SJCRH30 (cell line): ENCODE measurements at places on chromosomes 2 and 18.

DNA sequence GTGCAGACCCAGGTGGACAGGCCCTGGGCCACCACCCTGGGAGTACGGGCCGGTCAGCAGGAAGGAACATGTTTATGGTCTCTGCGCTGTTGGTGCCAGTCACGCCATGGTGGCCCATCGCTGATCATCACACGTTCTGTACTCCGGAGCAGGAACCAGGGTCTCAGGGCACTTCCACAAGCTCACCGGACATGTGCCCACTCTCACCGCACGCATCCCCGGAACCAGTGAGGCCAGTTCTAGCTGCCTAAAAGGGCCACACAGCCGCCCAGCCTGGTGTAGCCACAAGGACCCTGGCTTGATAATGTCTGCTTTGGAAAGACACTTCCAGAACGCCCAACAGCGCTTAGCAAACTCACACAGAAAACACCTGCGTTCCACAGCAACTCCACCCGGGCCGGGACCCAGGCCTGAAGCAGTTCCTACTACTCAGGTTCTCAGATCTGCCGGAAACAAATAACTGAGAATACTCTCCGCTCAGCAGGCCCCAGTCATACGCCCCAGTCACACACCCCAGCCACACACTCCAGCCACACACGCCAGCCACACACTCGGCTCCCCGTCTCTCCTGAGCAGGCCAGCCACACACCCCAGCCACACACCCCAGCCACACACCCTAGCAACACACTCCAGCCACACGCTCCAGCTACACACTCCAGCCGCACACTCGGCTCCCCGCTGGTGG lies 123.3 kb downstream of the HDAC4 start:
- H3K27me3 ChIP-seq = no peaks in the 10 kb centered on the region
- H3K4me3 ChIP-seq = no peak overlapping the region
- H3K4me1 ChIP-seq = no peaks in the 10 kb centered on the region
- DNase-seq = no peak

GRCh38 chr18:49619801-49620200 lies 57.9 kb downstream of the LIPG start:
- H3K4me3 ChIP-seq = no peak overlapping the region
- no peak overlapping the region for H3K27ac ChIP-seq
- H3K36me3 ChIP-seq = no peaks in the 10 kb centered on the region
- peaks cover 47% of the 10 kb centered on the region for H3K4me1 ChIP-seq
- no peak for DNase-seq

GRCh38 chr2:34447097-34447496 lies 848.0 kb upstream of the FAM98A start:
- peaks cover 3% of the 10 kb centered on the region; the same call in 1 of the 2 replicates for H3K27me3 ChIP-seq
- no peak for DNase-seq
- H3K36me3 ChIP-seq = no peaks in the 10 kb centered on the region
- H3K27ac ChIP-seq = no peak overlapping the region
- no peak overlapping the region for H3K4me3 ChIP-seq
- H3K4me1 ChIP-seq = no peaks in the 10 kb centered on the region

GRCh38 chr2:151840216-151841046 lies 12.2 kb upstream of the ARL5A start:
- no peak overlapping the region for H3K4me3 ChIP-seq
- no peak for DNase-seq
- H3K4me1 ChIP-seq = peaks cover 16% of the 10 kb centered on the region
- no peak overlapping the region for H3K27ac ChIP-seq

- H3K27me3 ChIP-seq = no peaks in the 10 kb centered on the region
- H3K4me1 ChIP-seq = peaks cover 26% of the 10 kb centered on the region
- no peak for DNase-seq
- peaks cover 10% of the 10 kb centered on the region; the same call in 1 of the 2 replicates for H3K36me3 ChIP-seq
- H3K4me3 ChIP-seq = no peak overlapping the region
These were observed 116.1 kb downstream of the SPTBN1 start for GRCh38 chr2:54572262-54572635.

DNA sequence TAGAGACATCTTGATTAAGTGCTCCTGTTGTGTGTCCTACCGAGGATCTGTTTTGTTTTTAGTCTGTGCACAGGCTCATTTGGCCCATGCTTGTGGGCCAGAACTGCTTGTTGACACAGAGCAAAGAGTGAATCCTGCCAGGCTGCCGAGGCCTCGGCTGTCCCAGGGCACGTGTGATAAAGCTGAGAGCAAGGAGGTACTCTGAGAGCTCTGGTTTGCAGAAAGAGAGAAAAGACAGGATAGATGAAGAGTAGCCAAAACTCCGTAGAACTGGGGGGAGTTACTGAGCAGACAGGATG lies 175.1 kb downstream of the FAM210A start:
- no peak overlapping the region for H3K4me3 ChIP-seq
- no peaks in the 10 kb centered on the region for H3K36me3 ChIP-seq
- no peak for DNase-seq
- H3K27me3 ChIP-seq = no peaks in the 10 kb centered on the region
- H3K4me1 ChIP-seq = no peaks in the 10 kb centered on the region

GRCh38 chr2:28436525-28437051 lies 43.9 kb downstream of the FOSL2 start:
- H3K4me3 ChIP-seq = no peak overlapping the region
- no peaks in the 10 kb centered on the region for H3K36me3 ChIP-seq
- no peak overlapping the region for H3K27ac ChIP-seq
- no peaks in the 10 kb centered on the region for H3K27me3 ChIP-seq
- H3K4me1 ChIP-seq = peaks cover 16% of the 10 kb centered on the region
- no peak for DNase-seq

DNA sequence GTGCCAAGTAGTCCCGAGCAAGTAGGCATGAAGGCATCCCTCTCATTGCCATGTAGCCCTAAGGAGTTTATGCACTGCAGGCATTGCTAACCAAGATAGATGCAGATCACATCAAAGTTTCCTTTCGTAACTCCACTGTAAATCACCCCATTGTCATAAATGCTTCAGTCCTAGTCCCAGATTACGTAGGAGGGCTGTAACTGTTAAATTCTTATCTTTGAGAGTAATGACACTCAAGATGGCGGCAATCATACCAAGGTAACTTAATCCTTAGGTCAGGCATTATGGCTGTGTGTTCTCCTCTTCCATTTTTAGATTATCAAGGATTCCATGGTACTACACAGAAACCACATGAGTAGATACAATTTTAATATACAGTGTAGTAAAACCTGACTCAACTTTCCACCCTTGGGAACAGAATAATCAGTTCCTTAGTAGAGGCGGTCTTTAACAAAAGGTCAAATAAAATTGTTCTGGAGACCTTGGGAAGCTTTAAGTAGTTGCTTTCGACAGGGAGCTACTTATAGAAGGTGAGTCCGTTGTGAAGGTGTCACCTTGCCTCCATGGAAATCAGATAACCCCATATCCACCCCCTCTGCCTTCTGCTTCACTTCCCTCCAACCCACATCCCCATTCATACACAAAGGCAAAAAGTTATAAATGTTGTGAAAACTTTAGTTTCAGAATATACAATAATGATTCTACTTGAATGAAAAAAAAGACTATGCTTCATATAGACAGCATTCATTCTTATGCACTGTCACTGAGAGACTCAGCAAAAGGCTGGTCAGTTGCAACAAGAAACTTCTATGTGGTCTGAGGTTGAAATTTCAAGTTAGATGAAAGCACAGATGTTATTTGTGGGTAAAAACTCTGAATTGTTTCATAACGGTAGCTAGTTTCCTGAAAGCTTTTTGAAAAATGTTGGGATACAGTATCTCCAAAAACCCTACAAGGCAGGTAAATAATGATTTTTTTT lies 64.8 kb upstream of the GALNT5 start:
- DNase-seq = no peak
- no peak overlapping the region for H3K27ac ChIP-seq

DNA sequence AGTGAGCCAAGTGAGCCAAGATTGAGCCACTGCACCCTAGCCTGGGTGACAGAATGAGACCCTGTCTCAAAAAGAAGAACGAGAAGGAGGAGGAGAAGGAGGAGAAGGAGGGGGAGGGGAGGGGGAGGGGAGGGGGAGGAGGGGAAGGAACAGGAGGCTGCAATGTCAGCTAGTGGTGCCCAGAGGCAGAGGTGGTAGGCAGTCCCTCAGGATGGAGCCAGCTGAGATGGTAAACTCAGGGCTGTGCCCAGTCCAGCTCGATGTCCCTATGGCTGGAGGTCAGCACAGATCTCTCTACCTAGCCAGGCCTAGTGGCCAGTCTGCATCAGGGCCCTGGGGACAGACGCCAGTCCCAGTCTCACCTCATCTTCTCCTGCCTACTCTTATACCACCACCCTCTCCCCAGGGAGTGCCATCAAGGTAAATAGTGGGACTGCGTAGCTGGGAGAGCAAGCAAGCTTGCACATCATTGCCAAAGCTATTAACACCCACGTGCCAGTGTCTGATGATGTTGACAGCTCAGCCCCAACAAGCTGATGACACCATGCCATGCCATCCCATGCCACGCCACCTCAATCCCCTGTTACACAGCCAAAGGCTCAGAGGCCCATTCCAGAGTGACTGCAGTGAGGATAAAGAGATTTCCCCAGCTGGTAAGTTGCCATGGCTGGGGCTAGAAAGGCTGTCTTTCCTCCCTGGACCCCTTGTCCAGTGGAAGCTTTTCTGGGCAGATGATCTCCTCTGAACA lies 7.6 kb upstream of the PLB1 start:
- H3K36me3 ChIP-seq = no peaks in the 10 kb centered on the region
- no peaks in the 10 kb centered on the region for H3K27me3 ChIP-seq
- no peaks in the 10 kb centered on the region for H3K4me1 ChIP-seq
- no peak for DNase-seq
- H3K4me3 ChIP-seq = no peak overlapping the region

DNA sequence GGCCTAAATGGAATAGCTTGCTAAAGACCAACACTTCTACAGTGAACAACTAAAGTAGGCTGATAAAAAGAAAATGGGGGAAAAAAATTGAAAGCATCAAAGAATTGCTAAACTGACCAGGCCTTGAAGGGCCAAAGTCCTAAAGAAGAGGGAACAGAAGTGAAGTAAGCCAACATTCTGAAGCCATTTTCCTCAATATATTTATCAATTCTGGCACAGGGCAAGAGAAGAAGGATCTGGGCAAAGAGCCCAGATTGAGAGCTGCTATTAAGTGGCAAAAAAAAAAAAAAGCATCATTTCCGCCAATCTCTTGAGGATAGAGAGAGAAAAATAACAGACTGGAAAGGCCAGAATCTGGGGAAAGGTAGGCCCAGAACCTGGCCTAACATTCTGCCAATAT lies 25.7 kb downstream of the FANCL start:
- no peak overlapping the region for H3K27ac ChIP-seq
- H3K4me3 ChIP-seq = no peak overlapping the region
- peaks cover 75% of the 10 kb centered on the region for H3K36me3 ChIP-seq
- no peak for DNase-seq

DNA sequence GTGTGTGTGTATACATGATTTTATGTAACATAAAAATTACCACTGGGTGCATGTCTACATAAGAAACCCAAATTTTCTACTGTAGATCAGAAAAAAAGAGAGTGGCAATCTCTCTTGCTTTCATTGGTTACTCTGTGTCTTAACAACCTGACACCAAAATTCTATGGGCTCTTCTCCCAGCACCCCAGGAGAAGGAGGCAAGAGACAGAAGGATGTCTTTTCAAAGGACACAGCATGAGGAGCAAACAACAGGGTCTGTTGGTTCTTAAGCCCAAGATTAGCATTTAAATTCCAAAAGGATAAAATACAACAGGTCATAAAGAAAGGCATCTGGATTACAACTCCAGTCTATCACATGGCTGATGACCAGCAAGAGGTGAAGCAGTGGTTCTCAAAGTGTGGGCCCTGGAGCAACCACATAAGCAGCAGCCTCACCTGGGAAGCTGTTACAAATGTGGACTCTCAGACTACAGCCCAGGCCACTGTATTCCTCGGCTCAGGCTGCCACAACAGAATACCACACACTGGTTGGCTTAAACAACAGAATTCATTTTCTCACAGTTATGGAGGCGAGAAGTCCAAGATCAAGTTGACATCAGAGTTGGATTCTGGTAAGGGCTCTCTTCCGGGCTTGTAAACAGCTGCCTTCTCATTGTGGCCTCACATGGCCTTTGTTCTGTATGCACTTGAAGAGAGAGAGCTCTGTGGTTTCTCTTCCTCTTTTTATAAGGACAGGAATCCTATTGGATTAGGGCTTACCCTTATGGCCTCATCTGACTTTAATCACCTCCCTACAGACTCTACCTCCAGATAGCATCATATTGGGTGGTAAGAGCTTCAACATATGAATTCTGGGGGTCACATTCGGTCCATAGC lies 79.8 kb upstream of the RNF152 start:
- H3K27ac ChIP-seq = peak overlapping the region; percentile 58
- no peaks in the 10 kb centered on the region for H3K27me3 ChIP-seq
- no peaks in the 10 kb centered on the region for H3K36me3 ChIP-seq
- peaks cover 5% of the 10 kb centered on the region; the same call in 1 of the 2 replicates for H3K4me1 ChIP-seq
- peak; percentile 71 for DNase-seq
- no peak overlapping the region for H3K4me3 ChIP-seq

DNA sequence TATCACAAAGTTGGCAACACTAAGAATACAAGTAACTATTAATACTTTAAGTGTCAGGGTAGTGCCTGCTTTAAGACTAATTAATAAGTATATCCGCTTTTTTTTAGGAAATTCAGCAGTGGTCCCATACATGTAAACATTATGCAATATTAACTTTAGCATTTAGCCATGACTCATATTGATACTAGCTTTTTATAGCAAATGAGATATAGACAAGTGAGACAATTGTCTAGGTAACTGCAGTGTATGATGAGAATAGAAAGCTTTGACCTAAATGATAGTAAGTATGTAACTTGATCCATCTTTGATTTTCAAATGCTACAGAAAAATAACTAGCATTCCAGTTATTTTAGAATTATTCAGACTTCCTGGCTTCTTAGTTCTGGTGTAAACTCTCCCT lies 27.4 kb upstream of the VRK2 start:
- H3K4me3 ChIP-seq = no peak overlapping the region
- H3K4me1 ChIP-seq = peaks cover 3% of the 10 kb centered on the region; the same call in 1 of the 2 replicates
- no peaks in the 10 kb centered on the region for H3K36me3 ChIP-seq
- H3K27me3 ChIP-seq = no peaks in the 10 kb centered on the region; the same call in 1 of the 2 replicates
- DNase-seq = no peak

GRCh38 chr18:33928231-33928630 lies 296.5 kb downstream of the NOL4 start:
- H3K27ac ChIP-seq = no peak overlapping the region
- H3K27me3 ChIP-seq = no peaks in the 10 kb centered on the region
- H3K36me3 ChIP-seq = no peaks in the 10 kb centered on the region
- H3K4me3 ChIP-seq = no peak overlapping the region
- no peaks in the 10 kb centered on the region for H3K4me1 ChIP-seq
- no peak for DNase-seq

GRCh38 chr18:63465059-63465458 lies 11.7 kb upstream of the SERPINB5 start:
- H3K36me3 ChIP-seq = no peaks in the 10 kb centered on the region
- no peak overlapping the region for H3K4me3 ChIP-seq
- H3K4me1 ChIP-seq = no peaks in the 10 kb centered on the region
- no peaks in the 10 kb centered on the region for H3K27me3 ChIP-seq
- no peak for DNase-seq

GRCh38 chr2:46929612-46930011 lies 14.0 kb upstream of the MCFD2 start:
- H3K27ac ChIP-seq = no peak overlapping the region
- H3K27me3 ChIP-seq = no peaks in the 10 kb centered on the region
- no peaks in the 10 kb centered on the region for H3K4me1 ChIP-seq
- DNase-seq = no peak

- H3K27ac ChIP-seq = no peak overlapping the region
- DNase-seq = no peak
- no peaks in the 10 kb centered on the region for H3K4me1 ChIP-seq
- no peaks in the 10 kb centered on the region for H3K36me3 ChIP-seq
These were observed 75.1 kb upstream of the NT5C1B start for GRCh38 chr2:18664421-18664820.
